ENCODE measurements at places on chromosomes 4 and X.

DNA sequence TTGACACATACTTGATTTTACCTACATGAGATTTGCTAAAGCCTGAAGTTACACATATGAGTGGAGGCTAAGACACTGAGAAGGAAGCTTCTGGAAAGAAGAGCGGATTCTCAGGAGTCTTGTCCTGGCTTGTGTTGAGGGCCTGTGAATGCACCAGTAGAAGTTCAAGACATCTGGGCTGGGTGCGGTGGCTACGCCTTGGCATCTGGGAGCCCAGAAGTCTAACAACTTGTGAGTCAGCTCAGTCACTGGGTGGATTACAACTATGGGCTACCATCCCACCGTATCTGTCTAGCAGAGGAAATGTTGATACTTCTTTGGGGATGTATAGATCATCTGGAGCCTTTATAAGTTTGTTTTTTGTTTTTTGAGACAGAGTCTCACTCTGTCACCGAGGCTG lies 375.6 kb upstream of the SMIM31 start:
- DNase-seq, result no peak

DNA sequence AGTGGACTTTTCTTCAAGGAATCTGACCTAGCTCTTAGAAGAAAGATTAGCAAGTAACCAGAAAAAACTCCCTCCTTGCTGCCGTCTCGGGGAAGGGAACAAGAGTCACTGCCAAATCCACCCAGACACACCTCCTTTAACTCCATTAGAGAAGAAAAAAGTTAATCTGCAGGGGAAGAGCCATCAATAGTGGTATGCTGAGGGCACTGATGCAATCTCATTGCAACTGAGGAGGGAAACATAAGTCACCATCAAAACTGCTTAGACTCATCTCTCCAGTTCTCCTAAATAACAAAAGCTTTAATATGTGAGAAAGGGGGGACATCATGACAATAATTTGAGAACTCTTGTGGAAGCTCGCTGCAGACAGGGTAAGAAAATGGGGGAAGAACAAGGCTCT lies 49.3 kb upstream of the MAGED4B start:
- DNase-seq, result no peak

GRCh38 chrX:150038986-150039599 lies 100.8 kb upstream of the EOLA2 start:
- no peak for DNase-seq

- DNase-seq, result no peak
Measured at GRCh38 chr4:56251556-56251955, 135.7 kb downstream of the AASDH start.

DNA sequence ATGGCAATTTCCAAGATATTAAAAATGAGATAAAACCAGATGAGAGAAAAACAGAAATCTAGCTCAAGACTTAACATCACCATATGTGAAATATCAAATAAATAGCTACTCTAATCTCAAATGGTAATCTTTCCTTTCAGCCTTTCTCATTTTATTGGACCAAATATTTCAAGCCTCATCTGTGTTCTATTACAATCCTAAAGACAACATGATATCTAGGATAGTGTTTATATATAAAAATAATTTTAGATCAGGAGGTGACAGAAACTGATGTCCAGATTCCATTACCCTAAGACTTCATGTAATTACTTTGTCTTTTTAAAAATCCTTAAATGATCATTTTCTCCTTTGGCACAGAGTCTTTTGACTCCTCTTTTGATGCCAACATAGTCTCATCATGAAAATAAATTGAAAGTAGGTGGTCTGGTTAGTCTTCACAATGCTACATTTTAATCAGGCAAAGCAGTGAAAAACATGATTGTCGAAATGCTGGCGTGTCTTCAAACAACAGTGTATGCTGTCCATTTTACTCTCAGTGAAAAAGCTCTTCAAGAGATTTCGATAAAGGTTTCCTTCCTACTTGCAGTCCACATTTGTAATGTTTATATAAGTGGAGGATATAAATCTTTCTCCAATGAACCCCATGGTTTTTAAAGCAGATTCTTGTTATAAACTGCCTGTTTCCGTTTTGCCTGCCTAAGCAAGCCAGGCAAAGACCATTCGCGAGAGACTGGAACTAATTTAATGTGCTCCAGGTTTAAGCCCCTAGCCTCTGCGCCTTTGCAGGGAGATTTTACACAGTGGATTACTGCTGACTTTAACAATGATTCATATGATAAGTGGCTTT lies 169.8 kb downstream of the SCFD2 start:
- no peak for DNase-seq

DNA sequence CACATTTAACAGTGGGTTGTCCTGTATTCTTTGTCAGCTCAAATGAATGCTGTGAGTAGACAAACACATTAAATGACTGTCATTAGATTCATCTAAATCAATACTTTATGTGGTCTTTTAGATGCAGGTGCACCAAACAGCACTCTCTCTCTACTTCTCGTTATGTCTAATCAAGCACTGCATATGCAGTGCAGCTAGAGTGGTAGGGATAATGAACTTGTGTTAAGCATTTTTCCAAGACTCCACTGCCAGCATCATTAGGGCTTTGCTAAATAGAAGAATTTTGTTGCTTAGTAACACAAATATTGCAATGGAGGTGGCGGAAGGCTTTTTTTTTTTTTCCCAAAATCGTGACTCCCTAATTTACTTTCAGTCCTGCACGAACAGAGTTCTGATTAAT lies 447.0 kb upstream of the GALNT7 start:
- no peak for DNase-seq

DNA sequence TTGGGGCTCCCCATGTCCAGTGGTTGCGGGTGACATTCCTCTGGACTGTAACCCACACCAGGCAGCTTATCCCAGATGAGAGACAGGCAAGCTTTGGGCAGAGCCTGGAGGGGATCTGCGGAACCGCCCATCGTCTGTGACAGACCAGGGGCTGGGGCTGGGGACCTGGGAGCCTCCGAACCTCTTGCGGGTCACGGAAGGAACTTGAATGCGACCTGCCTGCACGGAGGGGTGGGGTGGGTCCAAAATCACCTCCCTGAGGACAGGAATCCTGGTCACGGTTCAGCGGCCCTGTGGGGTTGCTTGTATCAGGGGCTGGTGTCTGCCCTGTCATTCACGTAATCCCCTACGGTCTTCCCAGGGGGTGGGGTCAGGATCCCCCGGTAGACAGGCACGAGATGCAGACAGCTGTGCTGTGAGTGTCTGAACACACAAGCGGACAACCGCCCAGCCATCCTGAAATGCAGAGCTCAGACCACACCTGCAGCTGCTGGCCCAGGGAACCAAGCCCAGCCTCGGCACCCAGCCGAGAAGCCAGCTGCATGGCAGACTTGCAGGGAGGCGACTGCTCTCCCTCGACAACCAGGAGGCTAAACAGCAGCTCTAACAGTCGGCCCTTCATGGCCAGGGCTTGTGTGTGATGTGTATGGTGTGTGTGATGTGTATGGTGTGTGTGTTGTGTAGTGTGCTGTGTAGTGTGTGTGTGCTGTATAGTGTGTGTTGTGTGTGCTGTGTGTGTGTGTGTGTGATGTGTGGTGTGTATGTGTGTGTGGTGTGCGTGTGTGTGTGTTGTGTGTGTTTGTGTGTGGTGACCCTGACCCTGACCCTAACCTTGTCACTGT lies 105.9 kb upstream of the ADRA2C start:
- no peak for DNase-seq

All from activated effector memory CD4-positive, alpha-beta T cell treated with Interleukin-2 at 50 U/mL for 16 hours (primary cell).